AG09319 (cell line): ENCODE measurements at places on chromosomes 13 and 19.

GRCh38 chr19:53883231-53883661, 1.2 kb downstream of the PRKCG start:
- no peak for DNase-seq

DNA sequence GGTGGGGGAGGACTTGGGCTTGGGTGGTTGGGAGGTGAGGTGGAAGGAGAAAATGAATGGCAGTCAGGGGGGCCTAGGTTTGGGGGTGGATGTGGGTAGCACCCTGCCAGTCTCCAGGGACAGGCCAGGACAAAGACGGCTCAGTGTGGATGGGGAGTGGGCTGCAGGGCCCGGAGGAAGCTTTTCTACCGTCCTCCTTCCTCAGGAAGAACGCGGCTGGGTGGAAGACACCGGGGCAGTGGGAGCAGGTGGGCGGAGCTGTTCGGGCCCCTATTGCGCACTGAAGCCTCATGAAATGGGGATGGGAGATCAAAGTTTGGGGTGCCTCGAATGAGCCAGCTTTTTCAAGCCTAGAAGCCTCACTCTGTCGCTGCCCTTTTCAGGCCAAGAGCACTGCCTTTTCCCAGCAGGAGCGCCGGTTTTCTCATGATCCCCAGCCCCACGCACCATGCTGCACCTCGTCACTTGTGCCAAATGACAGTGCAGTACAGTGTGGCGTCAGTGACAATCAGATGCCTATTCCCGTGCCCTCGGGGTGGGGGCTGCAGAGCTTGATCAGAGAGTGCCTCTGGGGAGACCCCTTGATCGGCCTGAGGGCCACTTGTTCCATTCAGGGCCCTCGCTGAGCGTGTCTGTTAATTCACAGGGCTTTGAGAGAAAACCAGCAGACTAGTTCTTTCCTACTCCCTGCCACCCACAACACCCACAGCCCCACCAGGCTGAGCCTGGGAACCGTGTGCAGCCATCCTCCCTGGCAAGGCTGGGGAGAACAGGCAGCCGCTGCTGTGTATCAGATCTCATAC, 1.5 kb downstream of the CALM3 start:
- no peak for DNase-seq

GRCh38 chr19:33683881-33684537, 62.3 kb downstream of the CHST8 start:
- no peak for DNase-seq

DNA sequence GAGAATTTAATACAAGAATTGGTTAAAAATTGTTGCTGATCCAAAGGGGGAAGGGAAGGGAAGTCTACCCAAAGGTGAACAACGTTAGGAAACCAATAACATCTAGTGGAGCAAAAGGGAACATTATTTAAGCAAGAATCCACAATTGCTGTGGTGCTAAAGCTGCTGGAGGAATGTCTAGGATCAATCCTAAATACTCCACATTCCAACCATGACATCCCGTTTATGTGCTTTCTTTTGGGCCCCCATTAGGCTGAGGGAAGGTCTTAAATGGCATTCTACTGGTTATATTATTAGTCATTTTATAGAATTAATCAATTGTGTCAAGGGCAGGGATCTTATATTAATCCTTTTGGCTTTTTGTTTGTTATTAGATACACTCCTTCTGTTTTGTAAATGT, 39.9 kb upstream of the VWA8 start:
- DNase-seq = no peak

DNA sequence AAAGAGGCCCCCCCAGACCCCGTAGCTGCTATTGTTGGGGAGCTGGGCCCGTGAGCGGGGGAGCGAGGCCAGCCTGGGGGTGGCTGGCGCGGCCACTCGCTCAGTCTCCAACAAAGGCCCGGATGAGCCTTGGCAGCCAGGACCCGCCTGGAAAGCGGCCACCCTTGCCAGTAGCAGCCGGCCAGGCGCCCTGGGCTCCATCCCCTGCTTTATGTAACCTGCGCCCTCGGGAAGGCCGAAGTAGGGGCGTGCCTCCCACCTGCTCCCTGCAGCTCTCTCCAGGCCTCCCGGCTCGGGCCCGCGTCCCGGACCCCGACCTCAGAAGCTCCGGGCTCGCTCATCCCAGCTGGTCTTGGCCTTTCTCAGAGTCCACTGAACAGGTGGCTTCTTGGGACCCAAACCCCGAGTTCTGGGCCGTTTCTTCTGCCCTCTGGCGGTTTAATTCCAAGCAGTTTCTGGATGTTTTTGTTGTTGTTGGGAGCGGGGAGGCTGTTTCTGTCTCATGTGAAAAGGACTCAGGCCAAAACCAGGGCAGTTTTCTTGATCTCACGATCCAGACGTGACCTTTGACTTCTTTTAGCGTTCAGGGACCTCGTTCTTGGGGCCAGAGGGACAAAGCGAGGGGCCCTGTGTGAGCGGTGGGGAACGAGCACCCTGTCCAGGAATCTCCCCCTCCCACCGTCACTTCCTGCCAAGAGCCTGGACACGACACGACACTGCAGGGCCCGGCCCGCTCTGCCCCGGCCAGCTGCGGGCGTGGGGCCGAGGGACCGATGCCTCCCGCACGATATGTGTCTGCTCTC, 1.2 kb downstream of the CDC34 start:
- DNase-seq = no peak

DNA sequence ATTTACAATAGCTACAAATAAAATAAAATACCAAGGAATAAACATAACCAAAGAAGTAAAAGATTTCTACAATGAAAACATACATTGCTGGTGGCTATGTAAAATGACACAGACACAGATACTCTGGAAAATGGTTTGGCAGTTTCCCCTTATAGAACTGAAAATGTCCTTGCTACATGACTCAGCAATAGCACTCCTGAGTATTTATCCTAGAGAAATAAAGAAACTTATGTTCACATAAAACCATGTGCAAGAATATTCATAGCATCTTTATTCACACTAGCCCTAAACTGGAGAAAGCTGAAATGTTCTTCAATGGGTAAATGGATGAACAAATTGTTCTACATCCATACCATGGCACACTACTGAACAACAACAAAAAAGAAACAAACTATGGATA, 100.2 kb upstream of the RFC3 start:
- no peak for DNase-seq

DNA sequence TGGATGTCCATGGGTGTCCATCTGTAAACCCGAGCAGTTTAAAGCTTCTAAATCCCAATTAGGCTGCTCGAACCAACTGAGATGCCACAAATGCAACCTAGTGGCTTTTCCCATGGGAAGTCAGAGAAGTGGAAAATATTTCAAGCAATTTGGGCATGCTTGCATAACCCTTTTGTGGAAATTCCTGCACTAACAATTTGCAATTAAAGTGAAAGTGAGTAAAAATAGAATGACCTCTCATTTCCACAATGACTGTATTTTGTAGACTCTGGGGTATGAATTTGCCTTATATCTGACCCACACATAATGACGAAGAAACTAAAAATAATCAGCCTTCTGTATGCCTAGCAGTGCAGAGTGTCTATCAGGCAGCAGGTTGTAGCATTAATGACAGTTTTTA, 91.8 kb upstream of the TSC22D1 start:
- peak; percentile 57 for DNase-seq

GRCh38 chr13:48072304-48072703, 22.6 kb downstream of the MED4 start:
- no peak for DNase-seq

DNA sequence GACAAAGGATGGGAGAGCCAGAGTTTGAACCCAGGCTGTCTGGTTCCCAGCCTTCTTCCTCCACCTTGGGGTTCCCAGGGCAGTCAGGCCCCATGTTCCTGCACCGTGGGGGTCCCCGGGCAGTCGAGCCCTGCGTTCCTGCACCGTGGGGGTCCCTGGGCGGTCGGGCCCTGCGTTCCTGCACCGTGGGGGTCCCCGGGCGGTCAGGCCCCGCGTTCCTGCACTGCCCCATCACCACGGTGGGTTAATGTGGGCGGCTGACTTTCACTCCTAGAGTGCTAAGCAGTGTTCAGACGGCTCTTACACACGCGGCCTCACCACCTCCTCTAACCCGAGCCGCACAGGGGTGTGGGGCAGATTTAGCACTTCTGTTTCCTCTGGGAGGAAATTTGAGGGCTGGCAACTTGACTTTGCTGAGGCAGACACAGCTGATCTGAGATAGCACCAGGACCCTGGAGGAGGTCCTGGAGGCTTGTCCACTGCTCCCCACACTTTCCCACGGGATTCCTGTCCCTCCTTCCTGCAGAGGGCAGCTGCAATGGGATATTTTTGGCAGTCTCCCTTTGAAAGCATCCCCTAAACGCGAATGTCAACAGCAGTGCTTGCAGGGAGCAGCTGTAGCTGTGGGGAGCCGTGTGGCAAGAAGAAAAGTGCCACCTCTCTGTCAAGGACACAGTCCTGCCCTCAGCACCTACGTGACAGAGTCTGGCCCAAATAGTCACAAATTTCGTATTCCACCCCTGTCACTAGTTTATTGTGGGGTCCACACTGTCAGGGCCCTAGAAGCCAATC, 239.4 kb downstream of the TEX29 start:
- no peak for DNase-seq

GRCh38 chr13:53821632-53822031, 793.0 kb downstream of the OLFM4 start:
- no peak for DNase-seq

DNA sequence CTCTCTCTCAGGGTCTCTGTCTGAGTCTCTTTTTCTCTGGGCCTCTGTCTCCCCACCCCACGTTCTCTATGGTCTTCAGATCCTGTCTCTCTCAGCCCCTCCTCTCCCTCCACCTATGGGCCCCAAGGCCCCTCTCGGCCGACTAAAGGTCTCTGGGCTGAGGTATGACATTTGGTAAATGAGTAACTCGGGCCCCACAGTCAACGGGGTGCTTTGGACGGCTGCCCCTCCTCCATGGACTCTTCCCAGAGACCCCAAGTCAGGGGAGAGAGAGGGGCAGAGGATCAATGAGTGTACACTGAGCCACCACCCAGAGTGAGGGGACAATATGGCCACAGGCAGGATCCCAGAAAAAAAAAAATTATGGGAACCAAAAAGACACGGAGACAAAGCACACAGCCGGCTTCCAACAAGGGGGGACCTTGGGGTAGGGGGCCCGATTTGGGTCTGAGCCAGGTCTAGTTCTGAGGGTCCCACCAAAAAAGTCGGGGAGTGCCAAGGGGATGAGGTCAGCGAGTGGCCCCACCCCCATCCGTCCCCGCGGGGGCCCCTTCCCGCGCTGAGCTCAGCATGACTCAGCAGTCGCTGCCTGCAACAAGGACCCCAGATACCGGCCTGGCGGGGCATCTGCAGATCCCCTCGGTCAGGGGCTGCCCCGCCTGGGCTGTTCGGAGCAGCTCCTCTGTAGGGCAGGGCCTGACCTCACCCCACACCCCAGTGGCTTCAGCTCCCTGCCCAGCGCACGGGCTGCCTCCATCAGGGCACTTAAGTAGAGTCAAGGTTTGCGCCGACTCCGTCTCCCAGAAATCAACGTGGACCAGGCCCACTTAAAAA, 1.5 kb upstream of the FTL start:
- DNase-seq = no peak

GRCh38 chr19:56105090-56105701, 15.9 kb downstream of the ZNF787 start:
- no peak for DNase-seq

DNA sequence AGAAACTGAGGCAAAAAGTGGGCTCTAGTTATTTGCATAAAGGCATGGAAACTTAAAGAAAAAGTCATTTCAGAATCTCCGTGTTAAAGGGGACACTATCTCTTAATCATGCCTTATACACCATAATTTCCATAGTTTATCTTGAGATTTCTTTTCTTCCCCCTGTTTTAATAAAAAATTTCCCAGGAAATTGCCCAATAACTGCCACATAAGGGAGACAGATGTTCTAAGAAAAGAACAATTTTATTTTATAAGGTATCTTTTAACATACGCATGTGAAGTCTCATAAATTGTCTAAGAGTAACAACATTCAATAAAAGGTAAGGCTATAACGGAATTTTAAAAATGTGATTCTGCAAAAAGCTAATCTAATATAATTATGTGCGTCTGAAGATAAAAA, 371.3 kb downstream of the IRS2 start:
- DNase-seq = no peak

GRCh38 chr13:91155512-91156114, 191.9 kb upstream of the MIR17HG start:
- no peak for DNase-seq

- no peak for DNase-seq
These were observed 1.5 kb downstream of the SBNO2 start for GRCh38 chr19:1172353-1173158.

- DNase-seq = no peak
These were observed 2521.1 kb downstream of the PCDH9 start for GRCh38 chr13:64709079-64709478.

- no peak for DNase-seq
These were observed at the start of gene TNFSF13B for GRCh38 chr13:108269601-108270328. Gene TNFSF13B (plus strand): TSS chr13:108269718. CDS start chr13:108269896, 178 bp downstream.

- no peak for DNase-seq
These were observed 3.2 kb downstream of the CRLF1 start for GRCh38 chr19:18603255-18603957.

DNA sequence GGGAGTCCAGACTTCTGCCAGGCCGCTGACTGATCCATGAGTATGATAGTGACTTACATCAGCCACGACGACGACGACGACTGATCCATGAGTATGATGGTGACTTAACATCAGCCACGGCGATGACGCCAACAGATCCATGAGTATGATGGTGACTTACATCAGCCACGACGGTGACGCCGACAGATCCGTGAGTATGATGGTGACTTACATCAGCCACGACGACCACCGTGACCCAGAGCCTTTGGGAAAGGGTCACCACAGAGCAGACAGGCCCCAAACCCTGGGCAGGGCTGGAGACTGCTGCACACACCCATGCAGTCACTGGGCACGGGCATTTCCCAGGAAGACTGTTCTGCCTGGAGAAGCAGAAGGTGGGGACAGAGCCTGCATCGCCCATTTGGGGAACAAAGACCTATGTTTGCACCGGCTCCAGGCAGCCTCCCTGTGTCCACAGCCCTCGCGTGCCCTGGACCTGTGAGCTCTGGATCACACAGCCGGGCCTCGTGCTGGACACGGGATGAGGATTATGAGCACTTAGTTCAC, 130.9 kb upstream of the SPACA7 start:
- no peak for DNase-seq

- no peak for DNase-seq
These were observed 1.1 kb downstream of the ZNF625 start for GRCh38 chr19:12155324-12155860.

DNA sequence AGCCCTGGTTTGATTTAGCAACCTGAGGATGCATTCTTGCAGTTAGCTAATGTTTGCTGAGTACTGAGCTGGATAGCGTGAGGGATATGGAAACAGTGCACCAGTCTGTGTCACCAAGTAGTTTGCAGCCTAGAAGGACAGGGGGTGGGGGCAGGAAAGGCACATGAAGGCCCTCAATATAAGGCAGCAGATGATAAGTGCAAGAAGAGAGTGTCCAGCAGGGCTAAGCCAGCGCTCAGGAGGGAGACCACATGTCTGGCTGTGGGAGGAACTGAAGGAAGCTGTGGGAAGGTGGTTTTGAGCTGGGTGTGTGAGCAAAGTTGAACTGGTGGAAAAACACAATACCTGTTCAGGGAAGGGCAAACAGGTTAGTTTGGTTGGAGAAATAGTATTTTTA, 1.7 kb downstream of the CXCL17 start:
- DNase-seq = no peak

- no peak for DNase-seq
These were observed 117.7 kb upstream of the KLF12 start for GRCh38 chr13:74251778-74252519.

- DNase-seq = no peak
These were observed 10.9 kb upstream of the DNMT1 start for GRCh38 chr19:10205636-10206035.

- DNase-seq = peak; percentile 82
These were observed 50.8 kb downstream of the ATP11A start for GRCh38 chr13:112740502-112741131.
